Cortex of kidney (tissue), 1 donor: ENCODE measurements at places on chromosomes 6 and 20.

DNA sequence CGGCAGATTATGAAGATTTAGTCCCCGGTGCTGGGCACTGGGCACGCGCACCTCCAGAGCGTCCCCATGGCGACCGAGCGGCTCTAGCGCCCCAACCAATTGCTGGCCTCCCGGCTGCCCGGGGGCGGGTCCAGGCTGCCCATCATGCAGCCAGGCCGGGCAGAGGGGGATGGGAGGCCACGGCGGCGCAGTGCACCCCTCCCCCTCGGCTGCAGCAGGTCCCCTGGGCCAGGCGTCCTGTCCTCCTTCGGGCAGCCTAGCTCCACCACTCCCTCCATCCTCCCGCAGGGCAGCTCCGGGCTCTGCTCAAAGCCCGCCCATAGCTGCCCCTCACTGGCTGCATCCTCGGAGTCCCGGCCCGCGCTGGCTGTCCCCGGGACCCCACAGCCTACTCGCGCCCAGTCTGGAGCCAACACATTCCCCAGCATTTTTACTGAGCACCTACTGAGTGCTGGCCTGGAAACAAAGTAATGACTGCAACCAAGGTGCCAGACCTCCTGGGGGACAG, 99.4 kb downstream of the ASXL1 start:
- DNase-seq, result peak; percentile 21

DNA sequence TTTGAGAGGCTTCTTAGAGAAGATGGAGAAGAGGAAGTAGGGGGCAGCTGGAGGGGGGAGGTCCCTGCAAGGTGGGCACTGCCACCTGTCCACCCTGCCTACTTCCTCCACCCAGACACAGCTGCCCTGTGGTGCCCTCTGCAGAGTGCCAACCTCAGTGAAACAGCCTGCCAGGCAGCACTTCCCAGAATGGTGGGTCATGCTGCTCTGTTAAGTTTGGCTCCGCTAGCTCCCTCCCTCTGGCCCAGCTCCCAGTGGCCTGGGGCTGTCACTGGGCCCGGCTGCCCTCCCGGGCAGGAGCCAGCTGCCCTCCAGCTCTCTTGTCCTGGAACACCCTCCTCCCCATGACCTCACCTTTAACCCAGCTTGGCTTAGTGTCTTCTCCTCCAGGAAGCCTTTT, 5.1 kb upstream of the EPB41L1 start:
- DNase-seq, result no peak

- DNase-seq, result no peak
Measured at GRCh38 chr6:168799067-168799466, 358.1 kb downstream of the SMOC2 start.

- no peak for DNase-seq
Measured at GRCh38 chr6:133159255-133159795, 81.8 kb upstream of the EYA4 start.

DNA sequence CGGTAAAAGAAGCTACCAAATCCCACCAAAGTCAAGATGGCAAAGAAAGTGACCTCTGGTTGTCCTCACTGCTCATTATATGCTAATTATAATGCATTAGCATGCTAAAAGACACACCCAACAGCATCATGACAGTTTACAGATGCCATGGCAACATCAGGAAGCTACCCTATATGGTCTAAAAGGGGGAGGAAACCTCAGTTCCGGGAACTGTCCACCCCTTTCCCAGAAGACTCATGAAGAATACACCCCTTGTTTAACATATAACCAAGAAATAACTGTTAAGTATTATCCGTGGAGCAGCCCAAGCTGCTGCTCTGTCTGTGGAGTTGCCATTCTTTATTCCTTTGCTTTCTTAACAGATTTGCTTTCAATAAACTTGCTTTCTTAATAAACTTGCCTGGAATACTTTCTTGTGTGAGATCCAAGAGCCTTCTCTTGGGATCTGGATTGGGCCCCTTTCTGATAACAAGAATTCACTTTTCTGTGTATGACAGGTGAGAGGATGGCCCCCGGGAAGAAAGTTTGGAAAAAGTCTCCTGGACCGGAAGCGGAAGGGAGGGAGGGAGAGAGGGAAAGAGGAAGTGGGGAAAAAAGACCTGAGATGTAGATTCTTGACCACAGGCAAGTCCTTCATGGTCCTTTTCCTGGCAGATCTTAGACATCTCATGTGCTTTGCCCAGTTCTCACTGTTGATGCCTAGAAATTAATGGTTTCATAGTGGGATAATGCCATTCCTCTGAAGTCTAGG, 146.7 kb upstream of the ID4 start:
- DNase-seq, result no peak

- DNase-seq, result no peak
Measured at GRCh38 chr6:143540192-143540591, 28.7 kb upstream of the FUCA2 start.

- no peak for DNase-seq
Measured at GRCh38 chr6:130372786-130373185, 7.0 kb downstream of the TMEM200A start.

DNA sequence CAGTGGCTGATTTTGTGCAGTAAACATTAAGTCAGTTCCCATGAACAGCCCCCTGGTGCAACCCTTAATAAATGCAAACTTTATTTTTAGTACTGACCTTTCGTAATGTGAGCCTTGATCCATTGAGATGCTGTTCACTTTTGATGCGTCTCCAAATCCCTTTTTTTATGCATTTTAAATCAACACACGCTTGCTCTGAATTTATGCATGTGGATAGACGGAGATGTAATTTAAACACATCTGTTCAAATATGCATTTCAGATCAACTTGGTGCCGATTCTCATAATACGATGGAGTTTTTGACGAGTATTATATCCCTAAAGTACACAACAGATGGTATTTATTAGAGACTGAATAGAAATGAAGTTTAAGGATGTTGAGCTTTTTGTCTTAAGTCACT, 505.7 kb downstream of the CDKAL1 start:
- DNase-seq, result no peak

DNA sequence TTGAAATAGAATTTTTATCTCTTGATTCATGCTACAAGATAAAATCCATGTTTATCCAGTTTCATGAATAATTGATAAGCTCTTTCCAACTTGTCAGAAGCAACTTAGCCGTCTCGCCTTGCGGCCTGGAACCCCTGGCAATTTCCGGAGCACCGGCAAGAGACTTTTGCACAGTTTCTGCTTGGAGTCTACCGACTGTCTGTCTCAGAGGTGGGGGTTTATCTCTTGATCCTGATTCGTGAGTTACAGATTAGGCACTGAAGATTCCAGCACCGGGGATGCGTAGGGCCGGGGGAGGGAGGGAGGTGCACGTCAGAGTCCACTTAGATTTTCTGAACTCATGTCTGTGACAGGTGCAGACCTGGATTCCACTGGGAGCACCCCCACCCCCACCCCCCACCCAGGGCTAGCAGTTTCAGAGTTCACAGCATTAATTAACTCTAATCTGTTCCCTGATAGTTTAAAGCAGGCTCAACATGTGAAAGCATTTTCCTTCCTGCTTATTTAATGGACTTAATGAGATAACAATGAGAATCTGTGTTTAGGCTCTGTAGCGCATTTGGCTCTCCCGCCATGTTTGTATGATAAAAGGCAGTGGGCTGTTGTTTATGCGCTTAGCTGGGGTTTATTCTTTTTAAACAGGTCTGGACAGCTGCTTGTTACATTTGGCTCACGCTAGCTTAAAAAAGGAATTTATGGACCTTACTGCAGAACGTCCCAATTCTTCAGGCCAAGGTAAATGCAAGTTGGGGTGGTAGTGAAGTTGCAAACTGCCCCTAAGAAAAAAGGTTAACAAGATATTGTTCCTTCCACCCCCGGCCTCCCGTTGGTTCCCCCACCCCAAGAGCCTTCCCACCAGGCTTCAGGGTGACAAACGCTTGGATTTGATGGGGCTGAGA, 8.1 kb upstream of the APCDD1L start:
- no peak for DNase-seq

DNA sequence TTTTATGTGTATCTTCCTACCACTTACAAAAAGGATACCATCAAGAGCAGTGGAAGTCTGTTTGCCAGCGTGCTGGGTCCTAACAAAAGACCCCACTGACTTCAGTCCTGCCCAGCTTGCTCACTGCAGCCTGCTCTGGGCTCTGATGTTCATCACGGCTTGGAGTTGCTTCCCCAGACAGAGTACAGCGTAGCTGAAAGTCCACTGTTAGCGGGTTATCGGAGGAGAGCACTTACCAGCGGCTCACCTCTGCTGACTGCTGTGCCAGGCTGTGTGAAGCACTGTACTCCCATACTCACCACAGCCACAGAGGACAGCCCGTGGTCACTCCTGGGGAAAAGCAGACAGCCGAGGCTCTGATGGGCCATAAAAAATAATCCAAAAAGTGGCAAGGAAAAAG, 40.2 kb downstream of the CTCFL start:
- no peak for DNase-seq

DNA sequence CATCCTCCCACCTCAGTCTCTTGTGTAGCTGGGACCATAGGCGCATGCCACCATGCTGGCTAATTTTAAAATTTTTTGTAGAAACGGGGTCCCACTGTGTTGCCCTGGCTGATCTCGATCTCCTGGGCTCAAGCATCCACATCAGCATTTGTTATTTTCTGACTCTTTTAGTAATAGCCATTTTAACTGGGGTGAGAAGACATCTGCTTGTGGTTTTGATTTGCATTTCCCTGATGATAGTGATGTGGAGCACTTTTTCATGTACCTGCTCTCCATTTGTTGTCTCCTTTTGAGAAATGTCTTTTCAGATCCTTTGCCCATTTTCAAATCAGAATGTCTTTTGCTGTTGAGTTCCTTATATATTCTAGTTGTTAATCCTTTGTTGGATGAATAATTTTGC, 22.2 kb upstream of the TULP4 start:
- DNase-seq, result no peak

- no peak for DNase-seq
Measured at GRCh38 chr20:25690427-25690826, 6.2 kb downstream of the ZNF337 start.

DNA sequence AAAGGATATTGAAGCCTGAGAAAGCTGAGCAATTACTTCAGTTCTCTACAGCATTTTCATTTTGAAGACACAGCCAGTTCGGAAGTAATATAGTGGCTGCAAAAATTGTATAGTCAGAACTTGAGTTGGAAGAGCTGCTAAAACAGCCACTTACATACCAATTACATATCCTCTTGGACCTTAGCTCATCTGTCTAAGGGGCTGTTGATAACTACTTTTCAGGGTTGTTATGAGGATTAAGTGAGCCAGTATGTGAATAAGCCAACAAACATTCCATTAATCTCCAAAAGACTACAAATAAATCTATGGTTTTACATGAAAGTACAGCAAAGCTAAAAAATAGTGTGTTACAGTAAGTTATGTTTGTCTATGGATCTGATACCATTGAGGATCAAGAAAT, 59.7 kb downstream of the TMEM200A start:
- DNase-seq, result no peak

- DNase-seq, result no peak
Measured at GRCh38 chr20:20466341-20466879, 98.5 kb downstream of the INSM1 start.
